Kidney capillary endothelial cell (primary cell): ENCODE measurements at places on chromosomes 5 and 9.
A peak's percentile ranks its signal among the peaks of the same experiment; 100 is the strongest.

- DNase-seq: no peak
Observed at GRCh38 chr9:5592904-5593303, 36.0 kb upstream of the RIC1 start.

GRCh38 chr5:141762790-141763368 lies 80.8 kb upstream of the ARAP3 start:
- DNase-seq: peak; percentile 10

DNA sequence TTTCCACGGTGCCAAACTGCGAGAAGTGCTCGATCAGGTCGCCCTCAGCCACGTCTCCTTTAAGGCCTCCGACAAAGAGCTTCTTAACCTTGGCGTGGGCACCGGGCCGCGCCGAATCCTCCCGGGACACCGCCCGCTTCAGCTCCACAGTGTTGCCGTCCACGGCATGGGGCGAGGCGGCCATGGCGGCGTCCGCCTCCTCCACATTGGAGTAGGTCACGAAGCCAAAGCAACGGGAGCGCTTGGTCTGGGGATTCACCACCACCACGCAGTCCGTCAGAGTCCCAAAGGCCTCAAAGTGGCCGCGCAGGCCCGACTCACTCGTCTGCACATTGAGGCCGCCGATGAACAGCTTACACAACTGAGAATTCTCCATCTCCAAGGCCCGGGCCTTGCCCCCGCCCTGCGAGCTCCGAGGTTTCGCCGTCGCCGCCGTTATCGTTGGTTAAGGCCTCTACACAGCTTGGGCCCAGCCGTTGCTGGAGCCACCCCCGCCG lies 424 bp downstream of the HNRNPA0 start:
- no peak for DNase-seq

- peak; percentile 21 for DNase-seq
Observed at GRCh38 chr5:152514827-152515397, 109.8 kb upstream of the NMUR2 start.

- DNase-seq: peak; percentile 62
Observed at GRCh38 chr5:59562756-59563389, 330.7 kb downstream of the PDE4D start.

DNA sequence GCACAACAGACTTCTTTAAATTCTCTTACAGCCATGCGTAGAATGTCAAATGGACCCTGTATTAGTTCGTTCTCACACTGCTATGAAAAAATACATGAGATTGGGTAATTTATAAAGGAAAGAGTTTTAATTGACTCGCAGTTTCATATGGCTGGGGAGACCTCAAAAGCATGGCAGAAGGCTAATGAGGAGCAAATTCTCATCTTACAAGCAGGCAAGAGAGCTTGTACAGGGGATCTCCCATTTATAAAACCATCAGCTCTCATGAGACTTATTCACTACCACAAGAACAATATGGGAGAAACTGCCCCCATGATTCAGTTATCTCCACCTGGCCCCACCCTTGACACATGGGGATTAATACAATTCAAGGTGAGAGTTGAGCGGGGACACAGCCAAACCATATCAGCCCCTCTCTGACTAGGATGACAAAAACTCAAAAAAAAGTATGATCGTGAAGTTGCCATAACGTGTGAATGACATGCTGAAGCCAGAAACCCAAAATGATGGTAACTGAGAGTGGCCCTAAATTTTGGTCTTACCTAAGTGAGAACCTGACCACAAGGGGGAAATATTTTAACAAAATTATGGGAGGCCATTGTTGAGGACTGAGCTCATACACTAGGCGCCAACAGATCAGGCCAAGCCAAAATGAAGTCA lies 17.5 kb upstream of the TEX10 start:
- no peak for DNase-seq

GRCh38 chr9:124258607-124259157 lies 933 bp downstream of the NEK6 start:
- no peak for DNase-seq

- no peak for DNase-seq
Observed at GRCh38 chr5:7317751-7318150, 78.2 kb upstream of the ADCY2 start.
